ENCODE measurements at places on chromosomes 1 and 21.

DNA sequence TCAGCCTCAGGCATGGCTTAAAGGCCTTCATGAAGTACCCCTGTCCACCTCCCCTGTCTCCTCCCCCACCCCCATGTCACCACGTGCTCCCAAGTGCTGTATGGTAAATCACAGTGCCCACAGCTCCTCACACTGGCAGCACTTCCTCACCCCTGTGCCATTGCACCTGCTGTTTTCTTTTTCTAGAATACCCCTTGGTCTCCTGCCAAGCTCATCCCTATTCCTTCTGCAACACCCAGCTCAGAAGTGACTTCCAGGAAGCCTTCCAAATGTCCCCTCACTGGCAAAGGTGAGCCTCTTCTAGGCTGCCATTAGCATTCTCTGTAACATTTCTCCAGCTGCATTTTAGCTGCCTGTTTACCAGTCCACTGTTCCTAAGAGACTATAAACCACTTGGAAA is 9.4 kb downstream of the AKNAD1 start:
- no peak for DNase-seq

GRCh38 chr1:54850737-54851136 is 36.3 kb downstream of the DHCR24 start:
- peak; percentile 66 for DNase-seq

DNA sequence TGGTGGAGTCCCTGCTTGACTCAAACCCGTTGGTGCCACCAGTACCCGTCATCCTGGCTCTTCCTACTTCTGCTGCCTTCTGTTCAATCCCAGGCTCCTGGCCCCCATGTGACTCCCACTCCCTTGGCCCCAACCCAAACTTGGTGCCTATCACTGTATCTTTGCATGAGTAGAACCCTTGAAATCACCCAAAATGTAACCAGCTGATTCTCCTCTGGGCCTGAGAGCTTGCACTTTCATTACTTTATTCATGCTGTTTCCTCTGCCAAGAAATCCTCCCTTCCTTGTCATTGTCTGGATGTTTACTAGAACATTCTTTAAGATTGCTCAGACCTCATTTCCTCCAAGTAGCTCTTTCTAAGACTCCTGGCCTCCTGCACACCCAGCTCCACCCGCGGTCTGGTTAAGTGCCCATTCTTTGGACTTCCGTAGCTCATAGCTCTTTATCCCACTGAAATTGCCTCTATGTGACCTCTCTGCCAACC is 15.7 kb downstream of the PTAFR start:
- DNase-seq, result no peak

DNA sequence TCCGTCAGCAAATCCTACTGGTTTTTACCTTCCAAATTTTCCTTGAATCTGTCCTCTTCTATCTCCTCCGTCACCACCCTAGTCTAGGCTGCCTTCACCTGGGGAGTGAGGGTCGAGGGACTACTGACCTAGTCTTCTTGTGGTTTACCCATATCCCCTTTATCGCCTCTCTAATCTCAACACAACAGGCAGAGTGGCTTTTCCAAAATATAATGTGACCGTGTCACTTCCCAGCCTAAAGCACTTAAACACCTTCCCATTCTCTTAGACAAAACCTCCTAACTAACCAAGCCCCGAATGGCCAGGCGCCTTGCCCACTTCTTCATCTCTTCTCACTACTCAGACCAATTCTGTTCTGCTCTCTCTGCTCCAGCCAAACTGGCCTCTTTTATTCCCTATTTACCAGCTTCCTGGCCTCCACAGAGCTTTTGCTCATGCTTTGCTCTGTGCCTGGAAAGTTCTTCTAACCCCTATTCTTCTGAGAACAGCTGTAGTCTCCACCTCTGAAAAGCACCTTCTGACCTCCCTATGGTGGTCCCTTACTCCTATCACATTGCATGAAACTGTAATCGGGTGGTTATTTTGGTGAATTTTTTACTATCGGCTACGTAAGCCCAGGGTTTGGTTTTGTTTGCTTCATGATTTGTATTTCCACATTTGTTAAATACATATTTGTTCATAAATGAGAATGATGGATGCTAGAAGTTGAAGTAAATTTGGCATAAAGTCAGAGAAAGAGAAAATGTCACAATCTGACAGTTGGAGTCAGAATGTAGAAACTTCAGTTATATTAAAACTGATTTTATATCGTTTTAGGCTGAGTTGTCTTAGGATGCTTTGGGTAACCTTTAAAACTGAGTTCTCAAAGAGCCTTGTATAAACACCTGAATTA is 1.2 kb upstream of the NBPF1 start:
- no peak for DNase-seq

DNA sequence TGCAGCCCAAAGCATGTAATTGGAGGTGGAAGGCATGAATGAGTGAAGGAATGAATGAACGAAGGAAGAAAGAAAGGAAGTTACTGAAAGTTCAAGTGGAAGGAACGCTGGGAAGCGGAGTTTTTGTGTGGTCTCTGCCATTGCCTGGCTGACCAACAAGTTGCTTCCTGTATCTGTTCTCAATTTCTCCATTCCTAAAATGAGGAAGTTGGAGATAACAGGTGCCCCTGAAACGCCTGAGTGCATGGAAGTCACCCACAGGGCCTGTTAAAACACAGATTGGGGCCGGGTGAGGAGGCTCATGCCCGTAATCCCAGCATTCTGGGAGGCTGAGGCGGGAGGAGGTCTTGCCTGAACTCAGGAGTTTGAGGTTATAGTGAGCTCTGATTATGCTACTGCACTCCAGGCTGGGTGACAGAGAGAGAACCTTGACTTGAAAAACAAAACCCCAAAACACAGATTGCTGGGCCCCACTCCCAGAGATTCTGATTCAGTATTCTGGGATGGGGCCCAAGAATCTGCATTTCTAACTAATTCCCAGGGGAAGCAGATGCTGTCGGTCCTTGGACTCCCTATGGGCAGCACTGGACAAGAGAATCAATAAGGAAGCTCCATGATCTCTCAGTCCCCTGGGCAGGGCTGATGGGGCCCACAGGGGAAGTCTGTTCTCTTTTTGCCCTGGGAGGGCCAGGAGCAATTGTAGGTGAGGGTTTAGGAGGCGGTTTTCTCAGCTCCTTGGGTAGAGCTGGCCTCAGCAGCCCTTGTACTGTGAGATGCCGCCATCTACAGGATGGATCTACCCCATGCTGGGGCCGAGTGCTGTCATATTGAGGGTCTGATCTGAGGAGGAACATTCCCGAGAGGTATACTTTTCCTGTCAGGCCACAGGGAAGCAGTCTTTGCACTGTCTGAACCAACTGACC is 3.3 kb upstream of the CNR2 start:
- DNase-seq, result peak; percentile 68

- no peak for DNase-seq
Observed at GRCh38 chr1:169594391-169594790, 8.1 kb upstream of the F5 start.

GRCh38 chr1:227257964-227258363 is 60.3 kb downstream of the CDC42BPA start:
- DNase-seq, result no peak

GRCh38 chr21:21807598-21807903 is 809.3 kb downstream of the NCAM2 start:
- DNase-seq, result no peak

DNA sequence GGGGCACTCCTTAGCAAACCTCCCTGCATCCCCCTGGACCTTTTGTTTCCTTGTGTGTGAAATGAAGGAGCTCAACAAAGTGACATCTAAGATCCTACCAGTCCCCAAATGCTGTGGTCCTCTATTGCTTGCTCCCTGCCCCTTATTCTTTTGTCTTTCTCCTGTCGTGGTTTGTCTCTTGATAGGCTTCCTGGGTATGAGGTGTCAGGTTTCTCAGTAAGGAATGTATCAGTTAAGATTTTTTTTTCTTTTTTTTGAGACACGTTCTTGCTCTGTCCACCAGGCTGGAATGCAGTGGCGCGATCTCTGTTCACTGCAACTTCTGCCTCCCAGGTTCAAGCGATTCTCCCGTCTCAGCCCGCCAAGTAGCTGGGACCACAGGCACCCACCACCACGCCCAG is 16.8 kb downstream of the CNIH3 start:
- no peak for DNase-seq

All from inflammatory macrophage treated with lipopolysaccharide for 1 hour (primary cell).